ENCODE measurements at places on chromosomes 6 and 20. TPM values are rescaled to one million over a fixed set of nuclear protein-coding genes. Genes with fewer than 3 reads are reported as not detected.

Gene PCIF1
- total RNA-seq: 14.4 TPM

Gene PHACTR1
- 13.1 TPM for total RNA-seq

Gene EPB41L2
- 56.2 TPM for total RNA-seq

Gene RFX6
- not detected for total RNA-seq

Gene CYP39A1
- 0.33 TPM for total RNA-seq

Data from vein endothelial cell (primary cell).